ENCODE measurements at places on chromosomes 1 and 21.

GRCh38 chr1:49651136-49651535 is 372.6 kb downstream of the AGBL4 start:
- no peak for DNase-seq

DNA sequence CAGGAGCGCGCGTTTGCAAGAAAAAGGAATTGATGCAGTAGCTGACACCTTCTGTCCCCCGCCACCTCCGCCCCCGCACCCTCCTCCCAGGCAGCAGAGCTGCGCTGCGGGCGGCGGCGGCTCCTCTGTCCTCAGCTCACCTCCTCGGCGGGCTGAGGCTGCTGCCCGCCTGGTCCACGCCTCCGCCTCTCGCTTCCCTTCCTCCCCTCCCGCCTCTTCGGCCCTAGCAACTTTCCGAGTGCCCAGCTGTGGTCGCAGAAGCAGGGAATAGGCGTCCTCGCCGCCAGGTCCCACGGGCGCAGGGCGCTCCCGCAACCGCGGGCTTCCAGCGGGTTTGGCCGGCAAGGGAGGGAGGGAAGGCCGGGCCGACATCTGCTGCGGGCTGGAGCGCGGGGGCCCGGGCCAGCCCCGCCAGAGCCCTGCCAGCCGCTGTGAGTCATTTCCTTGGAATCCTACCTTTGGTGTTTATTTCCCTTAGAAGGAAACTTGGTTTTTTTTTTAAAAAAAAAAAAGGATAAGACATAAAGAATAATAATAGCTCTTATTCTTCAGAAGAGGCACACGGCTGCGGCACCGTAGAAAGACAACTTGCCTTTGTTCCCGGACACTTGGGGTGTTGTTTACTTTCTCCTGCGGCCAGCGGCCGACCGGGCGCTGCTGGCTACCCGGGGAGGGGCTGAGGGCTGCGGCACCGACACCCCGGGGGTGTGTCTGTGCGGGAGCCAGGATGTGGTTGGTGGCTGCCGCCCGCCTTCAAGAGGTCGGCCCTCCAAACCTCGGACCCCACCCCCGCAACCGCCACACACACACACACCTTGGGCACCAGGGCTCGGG is 1.1 kb downstream of the SERTAD4 start:
- DNase-seq: no peak

DNA sequence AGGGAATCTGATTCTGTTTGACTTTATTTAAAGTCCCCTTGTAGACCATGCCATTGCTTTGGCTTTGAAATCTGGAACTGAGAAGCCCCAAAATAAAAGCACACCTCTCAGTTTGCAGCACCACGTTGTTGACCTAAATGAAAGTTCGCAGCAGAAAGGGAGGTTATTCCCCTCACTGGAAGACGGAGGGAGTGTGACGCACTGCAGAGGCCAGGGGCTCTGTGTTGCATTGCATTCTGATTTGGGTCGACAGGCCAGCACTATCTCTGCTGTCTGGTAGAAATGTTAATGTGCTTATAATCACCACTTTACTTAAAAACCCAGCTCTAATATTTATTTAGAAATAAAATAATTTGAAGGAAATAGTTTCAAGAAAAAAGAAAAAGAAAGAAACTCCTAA is 675.2 kb upstream of the NR5A2 start:
- no peak for DNase-seq

GRCh38 chr1:210455840-210456603 is 127.3 kb downstream of the HHAT start:
- DNase-seq: no peak
